Vagina (tissue), 2 donors: ENCODE measurements at places on chromosomes 1 and 21. TPM values are rescaled to one million over a fixed set of nuclear protein-coding genes. Genes with fewer than 3 reads are reported as not detected.

- no peak for DNase-seq
Observed at GRCh38 chr1:10891091-10891490, 94.6 kb upstream of the CASZ1 start.

DNA sequence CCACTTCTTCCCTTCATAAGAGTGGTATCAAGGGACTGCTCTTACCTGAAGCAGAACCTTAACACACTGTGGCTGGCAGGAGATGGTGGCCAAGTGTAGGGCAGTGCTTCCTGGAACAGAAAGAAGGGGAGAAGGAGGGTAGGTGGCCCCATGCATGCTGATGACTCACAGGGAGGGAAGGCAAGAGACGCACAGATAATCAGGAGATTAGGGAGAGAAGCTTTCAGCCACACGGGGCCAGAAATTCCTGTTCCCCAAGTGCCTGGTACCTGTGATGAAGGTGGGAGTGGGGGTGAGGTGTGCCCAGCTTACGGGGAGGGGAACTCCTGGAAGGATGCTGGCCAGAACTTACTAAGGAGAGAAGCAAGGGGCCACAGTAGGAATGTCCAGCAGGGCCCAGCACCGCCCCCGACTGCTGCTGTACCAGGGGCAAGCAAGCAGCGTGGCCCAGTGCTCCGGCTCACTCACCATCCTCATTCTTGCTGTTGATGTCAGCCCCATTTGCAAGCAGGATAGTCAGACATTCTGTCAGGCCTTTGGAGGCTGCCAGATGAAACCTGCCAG lies 7.7 kb downstream of the ANKRD35 start:
- no peak for DNase-seq

DNA sequence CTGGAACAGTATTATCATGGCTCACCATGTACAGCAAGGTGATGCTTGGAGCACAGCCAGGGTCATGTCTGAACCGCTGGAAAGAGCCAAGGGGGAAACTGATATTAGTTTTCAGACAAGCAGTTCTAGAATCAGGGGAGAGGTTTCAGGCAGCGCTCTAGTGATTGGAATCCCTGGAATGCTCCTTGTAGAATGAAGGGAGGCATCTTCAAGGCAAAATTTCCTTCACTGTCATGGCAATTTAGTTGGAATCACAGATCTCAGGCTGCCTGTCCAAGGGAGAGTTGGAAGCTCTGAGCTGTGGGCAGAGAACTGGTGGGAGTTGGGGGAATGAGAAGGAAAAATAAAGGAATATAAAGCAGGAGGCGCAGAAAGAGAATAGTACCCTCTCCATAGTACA lies 737.1 kb downstream of the PTPRU start:
- DNase-seq: peak; percentile 40

DNA sequence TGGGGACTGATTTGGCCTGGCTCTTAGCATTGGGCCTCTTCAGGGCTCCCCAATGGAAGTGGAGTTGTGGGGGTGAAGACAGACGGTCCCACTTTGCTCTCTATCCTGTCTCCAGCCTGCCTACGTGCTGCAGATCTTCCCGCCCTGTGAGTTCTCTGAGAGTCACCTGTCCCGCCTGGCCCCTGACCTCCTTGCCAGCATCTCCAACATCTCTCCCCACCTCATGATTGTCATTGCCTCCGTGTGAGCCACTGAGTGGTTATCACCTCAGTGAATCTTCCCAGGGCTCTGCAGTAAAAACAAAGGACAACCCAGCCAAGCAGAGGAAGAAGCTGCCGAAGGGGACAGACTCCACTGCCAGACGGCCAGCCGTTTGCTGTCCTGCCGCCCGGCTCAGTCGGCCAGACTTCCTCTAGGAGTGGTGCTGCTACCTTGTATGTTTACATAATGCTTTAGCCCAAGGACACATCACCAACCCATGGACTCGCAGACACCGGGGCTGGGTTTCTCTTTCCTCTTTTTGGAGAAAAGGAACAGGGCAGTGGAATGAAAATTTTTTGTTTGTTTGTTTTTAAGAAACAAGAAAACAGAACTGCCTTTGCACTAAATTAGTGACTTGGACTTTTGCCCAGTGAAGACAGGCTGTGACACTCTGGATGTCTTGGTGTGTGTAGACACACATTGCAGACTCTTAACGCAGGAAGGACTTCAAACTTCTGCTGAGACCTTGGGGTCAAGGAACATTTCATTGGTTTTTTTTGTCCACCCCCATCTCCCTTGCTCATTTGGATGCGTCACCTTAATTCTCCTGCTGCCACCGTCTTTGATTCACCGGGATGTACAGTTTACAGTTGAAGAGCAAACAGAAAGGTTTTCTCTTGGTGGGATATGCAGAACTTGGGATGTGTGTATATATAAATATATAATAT lies 36.5 kb downstream of the ZBTB17 start:
- no peak for DNase-seq

DNA sequence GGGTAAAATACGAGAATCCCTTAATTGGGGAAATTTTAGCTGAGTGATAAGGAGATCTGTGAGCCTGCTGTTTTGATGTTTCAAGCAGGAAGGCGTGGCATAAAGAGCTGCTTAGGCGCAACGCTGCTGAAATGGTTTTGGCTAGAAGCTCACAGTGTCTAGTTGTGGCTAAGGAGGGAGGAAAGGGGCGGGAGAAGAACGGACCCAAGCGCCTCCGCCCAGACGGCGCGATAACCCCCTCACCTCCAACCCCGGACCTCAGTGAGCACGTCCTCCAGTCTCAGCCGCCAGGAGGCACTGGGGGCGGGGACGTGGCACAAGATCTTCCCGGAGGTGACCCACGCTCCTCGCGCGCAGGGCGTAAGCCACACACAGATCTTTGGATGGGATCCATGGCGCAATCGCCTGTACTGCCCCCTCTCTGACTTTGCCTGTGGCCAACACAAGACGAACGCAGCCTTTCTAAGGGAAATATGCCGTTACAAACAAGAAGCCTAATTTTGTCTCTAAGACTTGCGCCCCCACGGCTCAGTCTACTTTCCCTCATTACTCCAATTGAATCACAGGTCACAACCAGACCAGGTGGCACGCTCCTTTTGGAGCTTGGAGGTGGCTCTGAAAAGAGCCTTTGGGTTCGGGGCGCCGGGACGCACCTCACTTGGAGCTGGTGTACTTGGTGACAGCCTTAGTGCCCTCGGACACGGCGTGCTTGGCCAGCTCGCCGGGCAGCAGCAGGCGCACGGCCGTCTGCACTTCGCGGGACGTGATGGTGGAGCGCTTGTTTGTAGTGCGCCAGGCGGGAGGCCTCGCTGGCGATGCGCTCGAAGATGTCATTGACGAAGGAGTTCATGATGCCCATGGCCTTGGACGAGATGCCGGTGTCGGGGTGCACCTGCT lies 23.4 kb upstream of the RNF187 start:
- no peak for DNase-seq

DNA sequence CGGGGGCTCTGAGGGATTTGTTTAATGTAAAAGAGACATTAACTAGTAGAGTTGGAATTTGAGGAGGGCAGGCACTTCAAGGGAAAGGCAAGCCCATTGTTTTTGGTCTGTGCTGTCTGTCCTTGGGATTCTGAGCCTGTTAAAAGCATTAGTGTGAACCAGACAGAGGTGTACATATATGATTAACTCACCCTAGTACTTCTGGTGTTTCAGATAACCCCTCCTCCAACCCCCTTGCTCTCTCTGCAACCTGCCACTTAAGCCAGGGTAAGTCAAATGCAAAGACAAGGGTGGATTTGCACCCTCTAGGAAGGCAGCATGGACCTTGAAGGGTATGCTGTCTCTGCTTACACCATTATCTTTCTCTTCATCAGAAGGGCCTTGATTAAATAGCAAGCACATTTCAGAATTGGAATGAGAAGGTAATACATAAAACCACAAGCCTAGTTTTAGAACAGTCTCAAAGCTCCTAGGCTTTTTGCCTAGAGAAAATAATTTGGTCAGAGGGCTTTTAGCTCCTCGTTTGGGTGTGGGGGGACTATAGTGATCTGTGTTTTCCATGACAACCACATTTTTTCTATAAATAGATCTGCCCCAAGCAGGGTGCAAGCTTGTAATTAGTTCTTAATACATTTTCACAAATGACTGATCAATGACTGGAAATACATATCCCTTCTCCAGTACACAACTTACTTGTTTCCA lies 120.7 kb upstream of the SGIP1 start:
- DNase-seq: no peak

- no peak for DNase-seq
Observed at GRCh38 chr1:164559342-164560051, 513 bp downstream of the PBX1 start.

ACTA1 gene
- not detected for total RNA-seq

GRCh38 chr1:119440721-119441307 lies 25.9 kb downstream of the HSD3B2 start:
- DNase-seq: no peak

DNA sequence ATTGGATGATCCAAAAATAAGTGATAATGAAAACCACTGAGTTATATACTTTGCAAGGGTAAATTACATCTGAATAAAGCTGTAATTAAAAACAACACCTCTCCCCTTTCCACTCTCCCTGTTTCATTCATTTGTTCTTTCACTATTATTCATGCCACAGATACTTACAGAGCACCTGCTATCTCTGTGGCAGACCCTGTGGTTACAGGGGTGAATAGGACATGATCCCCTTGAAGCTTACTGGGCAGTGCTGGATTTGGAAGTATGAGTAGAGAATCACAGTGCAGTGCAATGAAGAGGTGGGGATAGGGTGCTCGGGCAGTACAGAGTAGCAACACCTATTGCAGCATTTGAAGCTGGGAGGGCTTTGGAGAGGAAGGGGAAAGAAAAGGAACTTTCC lies 21.7 kb downstream of the ARV1 start:
- no peak for DNase-seq

DNA sequence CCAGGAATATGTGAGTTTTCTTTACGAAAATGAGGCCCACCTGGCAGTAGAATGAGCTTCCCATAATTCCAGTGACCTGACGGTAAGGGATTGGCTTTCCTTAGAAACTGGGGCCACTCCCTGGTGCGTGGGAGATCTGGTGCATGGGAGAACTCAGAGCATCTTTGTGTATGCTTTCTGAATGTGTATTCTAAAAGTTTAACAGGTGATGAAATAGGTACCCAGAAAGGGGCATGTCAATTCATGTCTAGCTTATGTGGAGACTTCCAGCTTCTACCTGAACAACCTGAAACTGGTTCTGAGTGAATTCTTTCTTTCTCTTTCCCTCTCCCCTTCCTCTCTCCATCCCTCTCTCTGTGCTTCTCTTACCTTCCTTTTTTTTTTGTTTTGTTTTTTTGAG lies 15.2 kb upstream of the FCRLA start:
- no peak for DNase-seq

- DNase-seq: no peak
Observed at GRCh38 chr1:154748405-154748775, 121.7 kb downstream of the KCNN3 start.

- no peak for DNase-seq
Observed at GRCh38 chr1:35030338-35030737, 1.4 kb downstream of the ZMYM6 start.

IPP gene
- 5.6 TPM for total RNA-seq

GRCh38 chr1:17725084-17725719 lies 29.9 kb upstream of the ACTL8 start:
- no peak for DNase-seq

- no peak for DNase-seq
Observed at GRCh38 chr1:87888446-87888845, 559.8 kb downstream of the LMO4 start.

DNA sequence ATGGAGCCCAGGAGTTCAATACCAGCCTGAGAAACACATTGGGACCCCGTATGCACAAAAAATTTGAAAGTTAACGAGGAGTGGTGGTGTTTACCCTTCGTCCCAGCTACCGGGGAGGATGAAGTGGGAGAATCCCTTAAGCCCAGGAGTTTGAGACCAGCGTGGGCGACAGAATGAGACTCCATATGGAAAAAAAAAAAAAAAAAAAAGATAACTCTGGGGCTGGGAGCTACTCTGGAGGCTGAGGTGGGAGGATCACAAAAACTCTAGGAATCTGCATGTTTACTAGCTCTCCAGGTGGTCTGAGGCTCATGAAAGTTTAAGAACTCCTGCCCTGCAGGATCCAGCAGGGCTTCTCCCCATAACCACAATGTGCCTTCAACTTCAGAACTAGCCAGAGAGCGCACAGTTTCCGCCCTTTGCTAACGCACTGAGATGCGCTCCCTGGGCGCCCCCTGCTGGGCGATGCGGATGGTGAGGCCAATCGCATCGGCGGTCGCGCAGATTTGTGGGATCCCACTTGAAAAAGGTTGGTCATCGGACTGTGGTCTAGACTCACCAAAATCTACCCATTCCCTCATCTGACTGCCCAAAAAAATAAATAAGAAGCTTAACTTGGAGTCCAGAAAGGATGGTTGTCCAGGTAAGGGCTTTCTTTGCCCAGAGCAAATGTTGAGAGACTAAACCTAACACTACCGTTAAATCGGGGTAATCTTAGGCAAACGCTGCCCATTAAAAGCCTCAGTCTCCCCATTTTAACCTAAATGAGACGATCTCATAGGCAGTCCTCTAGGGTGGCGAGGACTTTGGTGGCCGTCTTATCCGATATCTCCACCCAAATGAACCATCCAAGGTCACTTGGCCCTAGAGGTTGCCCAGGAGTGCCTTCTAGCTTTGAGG lies 8.8 kb downstream of the ZNF683 start:
- DNase-seq: no peak

DNA sequence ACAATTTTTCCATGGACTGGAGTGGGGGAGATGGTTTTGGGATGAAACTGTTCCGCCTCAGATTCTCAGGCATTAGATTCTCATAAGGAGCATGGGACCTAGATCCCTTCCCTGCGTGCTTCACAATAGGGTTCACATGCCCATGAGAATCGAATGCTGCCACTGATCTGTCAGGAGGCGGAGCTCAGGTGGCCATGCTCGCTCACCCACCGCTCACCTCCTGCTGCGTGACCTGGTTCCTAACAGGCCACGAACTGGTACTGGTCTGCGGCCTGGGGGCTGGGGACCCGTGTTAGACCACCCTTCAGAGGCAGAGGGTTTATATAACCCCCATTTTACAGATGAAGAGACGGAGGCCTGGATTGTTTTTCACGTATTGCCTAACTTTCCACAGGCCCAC lies 16.3 kb upstream of the SRSF4 start:
- DNase-seq: no peak
